ENCODE measurements at places on chromosomes 5 and 9. TPM values are rescaled to one million over a fixed set of nuclear protein-coding genes. Genes with fewer than 3 reads are reported as not detected.

- no peak for DNase-seq
Observed at GRCh38 chr5:161691911-161692310, 6.4 kb downstream of the GABRA6 start.

- DNase-seq, result peak; percentile 54
Observed at GRCh38 chr5:134174841-134175839, 1.6 kb downstream of the SKP1 start.

Gene OR1J2
- not detected for total RNA-seq

Gene SH3RF2
- 8.1 TPM for total RNA-seq

GRCh38 chr9:75992482-75993206 lies 102.2 kb downstream of the PCSK5 start:
- DNase-seq, result no peak

DNA sequence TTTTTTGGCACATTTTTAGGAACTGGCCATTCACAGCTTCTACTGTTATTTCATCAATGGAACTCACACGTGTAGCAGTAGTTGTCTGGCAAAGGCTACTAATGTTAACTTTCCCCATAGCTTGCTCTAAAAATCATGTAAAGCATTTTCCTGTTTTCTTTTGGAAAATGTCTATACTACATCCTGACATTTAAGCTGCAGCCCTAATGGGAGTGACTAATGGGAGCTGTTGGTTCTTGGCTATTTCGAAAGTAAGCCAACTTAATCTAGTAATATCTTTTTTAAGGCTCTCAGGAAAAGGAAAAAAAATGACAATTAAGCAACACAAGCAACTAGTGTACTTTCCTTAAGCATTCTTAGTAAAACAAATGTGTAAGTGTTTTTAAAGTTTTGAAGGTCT lies 169.2 kb downstream of the SLC12A2 start:
- DNase-seq, result peak; percentile 30

Gene TPRN
- 4.5 TPM for total RNA-seq

DNA sequence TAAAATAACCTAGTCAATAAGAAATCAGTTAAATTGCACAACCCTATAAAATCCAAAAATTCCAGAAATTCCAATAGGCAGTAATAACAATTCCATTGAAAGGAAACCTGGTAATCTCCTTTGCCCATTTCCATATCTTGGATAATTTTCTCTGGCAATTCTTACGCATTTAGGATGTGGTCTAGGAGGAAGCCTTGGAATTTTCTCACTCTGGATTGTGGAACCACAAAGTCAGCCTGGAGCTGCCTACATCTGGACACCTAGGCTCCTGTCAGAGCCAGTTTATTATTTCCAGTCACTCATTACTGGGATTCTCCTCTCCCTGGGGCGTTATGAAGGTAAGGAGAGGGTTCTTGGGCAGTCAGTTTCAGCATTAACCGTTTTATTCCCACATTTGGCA lies 40.3 kb upstream of the GNE start:
- peak; percentile 89 for DNase-seq

- DNase-seq, result no peak
Observed at GRCh38 chr5:135253601-135254178, 145.3 kb downstream of the MACROH2A1 start.

Gene OR1Q1
- not detected for total RNA-seq

Gene KIF20A
- total RNA-seq, result 17.9 TPM

Gene LEAP2
- not detected for total RNA-seq
